ENCODE measurements at places on chromosomes 16 and 17.

- no peak for DNase-seq
Observed at GRCh38 chr16:14011001-14011400, 60.1 kb upstream of the MRTFB start.

DNA sequence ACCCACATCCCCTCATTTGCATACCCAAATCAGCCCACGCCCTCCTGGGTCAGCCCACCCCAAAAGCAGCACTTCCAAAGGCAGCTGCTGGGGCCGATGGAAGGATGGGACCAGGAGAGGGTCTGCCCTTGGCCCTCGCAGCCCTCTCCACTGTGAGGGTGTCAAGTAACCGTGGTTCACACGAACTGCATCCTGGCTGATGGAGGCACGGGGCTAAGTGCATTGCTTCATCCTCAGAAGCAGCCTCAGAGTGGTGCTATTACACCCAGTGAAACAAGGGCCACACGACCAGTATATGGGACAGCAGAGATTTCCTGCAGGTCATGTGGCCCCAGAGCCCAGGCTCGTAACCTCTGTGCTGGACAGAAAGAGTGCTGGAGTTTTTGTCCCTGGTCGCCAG lies 13.2 kb upstream of the ATP2A3 start:
- no peak for DNase-seq

- DNase-seq: no peak
Observed at GRCh38 chr17:2067608-2068024, 12.7 kb downstream of the HIC1 start.

DNA sequence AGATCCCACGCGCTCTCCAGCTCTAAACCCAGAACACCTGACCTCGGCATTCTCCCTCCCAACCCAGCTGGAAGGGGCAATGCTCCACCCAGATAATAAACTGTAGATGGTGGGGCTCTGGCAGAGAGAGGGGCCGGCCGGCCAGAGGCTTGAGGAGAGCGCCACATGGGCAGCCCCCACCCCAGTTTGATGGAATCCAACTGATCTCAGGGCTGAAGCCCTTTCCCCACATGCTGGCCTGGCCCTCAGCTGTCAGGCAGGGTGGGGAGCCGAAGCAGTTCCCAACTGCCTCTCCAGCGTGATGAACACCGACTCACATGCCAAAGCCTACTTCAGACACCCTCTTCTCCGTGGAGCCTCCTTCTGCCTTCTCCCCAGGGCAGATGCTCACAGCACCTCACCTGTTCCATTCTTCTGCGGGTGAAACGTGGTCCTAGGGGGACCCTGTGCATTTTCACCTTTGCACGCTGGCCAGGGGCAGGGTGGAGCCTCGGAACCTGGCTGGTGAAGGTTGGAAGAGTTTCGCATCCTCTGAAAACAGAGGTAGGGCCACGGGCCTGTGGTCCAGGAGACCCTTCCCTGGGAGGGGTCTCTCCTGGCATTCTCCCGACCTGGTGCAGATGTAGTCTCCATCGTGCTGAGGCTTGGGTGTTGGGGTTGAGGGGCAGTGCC lies 65.7 kb upstream of the ZNF469 start:
- no peak for DNase-seq

- DNase-seq: no peak
Observed at GRCh38 chr16:11685844-11686618, 17.8 kb downstream of the SNN start.

- DNase-seq: no peak
Observed at GRCh38 chr16:84598360-84598759, 19.5 kb downstream of the COTL1 start.

DNA sequence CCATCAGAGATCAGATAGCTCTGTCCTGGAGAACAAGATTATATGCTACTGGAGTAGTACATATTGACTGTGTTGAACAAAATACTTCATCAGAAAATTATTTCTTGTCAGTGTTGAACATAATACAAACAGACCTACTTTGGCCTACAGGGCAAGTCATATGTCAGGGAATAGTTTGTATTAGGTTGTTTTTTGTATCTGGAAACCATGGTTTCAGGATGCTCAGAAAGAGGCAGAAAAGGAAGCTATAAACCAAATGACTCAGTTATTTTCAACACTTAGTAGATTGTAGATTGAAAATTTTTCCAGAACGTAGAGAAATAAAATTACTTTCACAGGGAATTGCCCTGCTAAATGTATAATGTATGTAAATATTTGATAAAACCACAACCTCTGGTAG lies 198.4 kb downstream of the CYB561 start:
- DNase-seq: no peak

- no peak for DNase-seq
Observed at GRCh38 chr16:22624800-22625533, 114.3 kb downstream of the NPIPB5 start.

- DNase-seq: no peak
Observed at GRCh38 chr17:40526668-40527067, 25.2 kb upstream of the TNS4 start.

DNA sequence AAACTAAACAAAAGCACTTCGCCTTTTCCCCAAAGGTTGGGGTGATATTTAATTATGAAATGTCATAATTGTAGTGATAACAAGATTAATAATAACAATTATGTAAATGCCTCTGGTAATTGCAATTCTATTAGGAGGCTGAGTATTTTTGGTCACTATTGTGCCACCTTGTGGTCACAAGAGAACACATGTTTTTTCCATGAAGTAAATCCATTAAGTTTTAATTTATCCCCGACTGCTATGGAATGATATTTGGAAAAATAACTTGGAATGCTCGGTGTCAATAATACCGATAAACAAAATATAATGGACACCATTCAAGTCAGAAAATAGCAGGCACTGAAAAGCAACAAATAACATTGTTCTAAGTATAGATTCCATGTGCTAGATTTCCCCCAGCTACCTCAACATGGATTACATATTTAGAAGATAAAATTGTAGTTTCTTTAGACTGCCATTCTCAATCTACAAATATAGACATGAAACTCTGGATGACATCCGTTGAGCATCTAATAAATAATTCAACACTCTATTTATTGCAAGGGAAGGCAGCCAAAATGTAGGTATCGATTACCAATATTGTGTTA lies 25.0 kb upstream of the KCNJ2 start:
- DNase-seq: peak; percentile 3

DNA sequence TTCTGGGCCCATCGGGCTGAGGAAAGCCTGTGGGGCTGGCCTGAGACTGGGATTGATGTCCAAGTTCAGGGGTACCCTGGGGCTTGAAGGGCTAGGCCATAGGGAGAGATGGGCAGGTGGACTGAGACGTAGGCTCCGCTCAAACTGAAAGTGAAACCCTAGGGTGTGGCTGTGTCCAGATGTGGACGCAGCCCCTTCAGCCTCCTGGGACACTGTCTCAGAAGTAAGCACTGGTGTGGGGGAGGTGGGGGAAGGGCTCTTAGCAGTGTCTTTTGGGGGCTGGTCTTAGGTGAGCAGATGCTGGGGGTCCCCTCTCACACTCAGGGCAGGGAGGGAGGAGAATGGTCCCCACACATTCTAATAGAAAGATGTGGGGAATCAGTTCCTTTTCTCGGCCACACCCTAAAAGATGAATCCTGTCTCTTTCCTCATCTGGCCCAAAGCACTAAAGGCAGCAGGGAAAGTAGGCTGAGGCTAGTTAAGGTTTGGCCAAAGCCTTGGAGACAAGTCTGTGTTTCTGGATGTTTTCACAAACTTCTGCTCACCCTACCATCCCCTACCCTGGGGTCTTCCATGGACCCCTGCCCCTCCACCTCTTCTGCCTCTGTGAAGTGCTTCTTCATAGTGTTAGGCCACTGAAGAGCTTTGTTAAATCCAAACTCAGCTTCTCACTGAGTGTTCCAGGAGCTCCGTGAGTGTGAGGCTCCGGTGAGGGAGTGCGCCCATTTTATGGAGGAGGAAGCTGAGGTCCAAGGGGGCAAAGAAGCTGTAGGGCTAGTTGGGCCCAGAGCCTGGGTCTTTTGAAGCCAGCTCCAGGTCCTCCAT lies 5.6 kb downstream of the FMNL1 start:
- no peak for DNase-seq

DNA sequence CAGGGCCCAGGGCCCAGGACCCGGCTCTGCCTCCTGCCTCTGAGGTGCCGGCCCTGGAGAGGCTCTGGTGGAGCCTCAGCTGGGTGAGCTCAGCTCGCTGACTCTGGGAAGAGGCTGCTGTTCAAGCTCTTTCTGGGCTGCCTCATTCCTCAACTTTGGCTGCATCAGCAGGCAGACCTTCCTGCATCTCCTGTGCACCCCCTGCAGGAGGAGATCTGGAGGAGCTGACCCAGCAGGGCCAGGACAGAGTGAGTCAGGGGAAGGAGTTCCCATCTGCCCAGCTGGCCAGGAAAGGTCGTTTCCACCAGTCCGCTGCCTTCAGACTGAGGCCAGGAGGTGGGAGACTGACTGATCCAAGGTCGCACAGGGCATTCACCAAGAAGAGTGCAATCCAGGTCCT lies 10.7 kb downstream of the CRHR1 start:
- no peak for DNase-seq

DNA sequence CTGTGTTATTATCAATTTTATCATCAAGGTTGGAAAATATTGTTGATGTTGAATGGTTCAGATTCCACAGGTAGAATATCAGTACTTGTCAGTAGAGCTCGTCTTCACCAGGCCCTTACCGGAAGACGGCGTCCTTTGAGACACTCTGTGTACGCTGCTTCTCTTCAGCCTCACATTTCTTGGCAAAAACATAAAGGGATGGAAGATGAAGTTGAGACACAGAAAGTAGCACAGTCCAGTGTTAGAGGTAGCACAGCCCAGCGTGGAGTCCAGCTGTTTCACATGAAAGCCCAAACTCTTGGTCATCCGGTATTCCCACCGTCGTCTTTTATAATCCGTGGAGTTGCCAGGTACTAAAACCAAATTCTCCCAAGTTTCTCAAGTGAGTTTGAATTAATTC lies 30.4 kb downstream of the ATP2C2 start:
- no peak for DNase-seq

DNA sequence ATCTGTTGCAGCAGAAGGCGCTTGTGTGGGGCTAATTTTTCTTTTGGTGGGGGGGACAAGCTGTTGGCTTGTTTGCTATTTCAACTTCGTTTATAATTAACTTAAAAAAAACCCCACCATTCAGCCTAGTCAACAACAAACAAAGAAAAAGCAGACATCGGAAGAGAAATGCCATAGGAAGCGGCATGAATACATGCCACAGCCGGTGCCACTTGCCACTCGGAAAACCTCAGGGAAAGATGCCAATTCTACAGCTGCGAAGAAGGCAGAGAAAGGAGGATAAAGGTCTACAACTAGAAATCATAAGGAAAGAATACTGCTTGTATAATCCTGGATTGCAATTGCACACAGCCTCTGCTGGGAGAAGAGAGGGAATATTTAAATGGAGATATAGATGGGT lies 254.4 kb upstream of the PMFBP1 start:
- no peak for DNase-seq

- DNase-seq: no peak
Observed at GRCh38 chr17:14303343-14304221, 2.7 kb downstream of the HS3ST3B1 start.

DNA sequence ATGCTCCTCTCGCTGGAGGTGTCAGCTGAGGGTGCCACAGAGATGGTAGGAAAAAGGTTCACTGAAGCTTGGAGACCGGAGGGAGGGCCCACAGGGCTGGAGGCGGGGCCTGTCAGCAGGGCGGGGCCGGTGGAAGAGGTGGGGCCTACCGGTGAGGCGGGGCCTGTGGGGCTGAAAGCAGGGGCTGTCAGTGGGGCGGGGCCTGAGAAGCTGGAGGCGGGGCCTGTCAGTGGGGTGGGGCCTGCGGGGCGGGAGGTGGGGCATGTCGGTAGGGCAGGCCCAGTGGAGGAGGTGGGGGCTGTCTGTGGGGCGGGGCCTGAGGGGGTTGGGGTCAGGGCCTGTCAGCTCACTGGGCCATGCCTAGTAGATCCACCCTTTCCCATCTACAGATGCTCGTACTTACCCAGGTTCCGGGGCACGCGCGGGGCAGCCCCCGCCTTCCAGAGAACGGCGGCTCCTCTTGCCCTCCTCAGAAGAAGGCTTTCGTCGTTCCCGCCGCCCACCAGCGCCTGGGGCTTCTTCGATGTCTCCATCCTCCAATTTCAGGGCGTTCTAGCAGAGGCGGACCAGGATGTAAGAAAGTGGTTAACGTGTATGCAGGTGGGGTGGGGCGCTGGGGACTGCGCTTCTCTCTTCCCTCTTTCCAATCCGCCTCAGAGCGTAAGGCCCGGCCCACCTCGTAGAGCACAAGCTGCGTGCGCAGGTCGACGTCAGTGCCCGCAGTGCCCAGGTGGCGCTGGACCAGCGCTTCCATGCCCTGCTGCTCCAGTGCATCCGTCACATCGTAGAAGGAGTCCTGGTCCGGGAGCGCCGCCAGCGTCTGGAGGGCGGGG lies 9.8 kb downstream of the TMEM208 start:
- no peak for DNase-seq
